ENCODE measurements at places on chromosomes 1 and 21.

DNA sequence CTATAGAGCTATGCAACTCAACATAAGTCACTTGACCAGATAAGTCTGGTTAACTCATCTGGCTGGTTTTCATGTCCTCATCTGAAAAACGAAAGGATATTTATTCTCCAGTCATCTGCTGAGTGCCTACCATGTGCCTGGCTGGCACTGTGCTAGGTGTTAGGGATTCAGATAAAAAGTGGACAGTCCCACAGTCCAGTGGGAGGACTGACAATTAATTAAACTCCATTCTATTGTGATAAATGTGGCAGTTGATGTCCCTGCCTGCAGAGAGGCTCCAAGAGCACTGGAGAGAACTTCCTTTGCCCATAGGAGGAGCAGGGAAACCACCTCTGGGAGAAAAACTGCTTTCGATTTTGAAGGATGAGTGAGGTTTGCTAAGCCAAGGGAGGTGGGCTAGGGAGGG lies 5.4 kb downstream of the NUAK2 start:
- DNase-seq, result no peak

DNA sequence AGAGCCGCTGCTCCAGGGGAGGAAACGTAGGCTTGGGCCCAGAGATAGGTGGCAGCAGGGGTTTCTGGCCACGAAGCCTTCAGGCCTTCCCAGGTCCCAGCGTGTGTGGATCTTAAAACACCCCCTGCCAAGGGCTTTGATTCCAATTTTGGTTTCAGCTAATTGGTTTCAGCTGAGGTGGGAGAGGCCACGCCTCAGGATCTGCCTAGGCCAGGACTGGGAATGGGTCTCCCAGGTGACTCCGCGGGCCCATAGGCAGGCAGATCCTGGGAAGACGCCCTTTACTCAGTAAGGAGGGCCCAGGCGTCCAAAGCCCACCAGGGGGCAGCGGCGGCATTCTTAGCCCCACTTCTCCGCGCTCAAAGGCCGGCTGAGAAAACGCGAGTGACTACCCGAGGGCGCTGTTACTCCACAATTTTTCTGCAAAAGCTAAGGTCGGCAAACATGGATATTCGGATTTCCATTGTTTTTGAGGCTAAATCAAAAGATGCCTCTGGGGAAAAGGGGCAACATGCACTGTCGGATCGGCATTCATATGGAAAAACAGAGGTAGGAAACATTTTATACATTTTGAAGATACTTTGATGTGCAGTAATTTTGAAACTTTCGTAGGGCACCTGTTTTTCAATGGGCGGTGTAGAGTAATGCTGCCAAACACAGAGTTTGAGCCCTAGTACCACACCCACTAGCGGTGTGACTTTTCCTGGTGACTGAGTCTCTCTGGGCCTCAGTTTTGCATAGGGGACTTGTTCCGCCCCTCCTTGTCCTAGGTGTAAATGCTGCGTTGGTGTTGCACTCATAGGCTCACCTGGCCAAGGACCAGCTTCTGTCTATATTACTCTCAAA lies 31.8 kb upstream of the BCL10 start:
- peak; percentile 52 for DNase-seq

DNA sequence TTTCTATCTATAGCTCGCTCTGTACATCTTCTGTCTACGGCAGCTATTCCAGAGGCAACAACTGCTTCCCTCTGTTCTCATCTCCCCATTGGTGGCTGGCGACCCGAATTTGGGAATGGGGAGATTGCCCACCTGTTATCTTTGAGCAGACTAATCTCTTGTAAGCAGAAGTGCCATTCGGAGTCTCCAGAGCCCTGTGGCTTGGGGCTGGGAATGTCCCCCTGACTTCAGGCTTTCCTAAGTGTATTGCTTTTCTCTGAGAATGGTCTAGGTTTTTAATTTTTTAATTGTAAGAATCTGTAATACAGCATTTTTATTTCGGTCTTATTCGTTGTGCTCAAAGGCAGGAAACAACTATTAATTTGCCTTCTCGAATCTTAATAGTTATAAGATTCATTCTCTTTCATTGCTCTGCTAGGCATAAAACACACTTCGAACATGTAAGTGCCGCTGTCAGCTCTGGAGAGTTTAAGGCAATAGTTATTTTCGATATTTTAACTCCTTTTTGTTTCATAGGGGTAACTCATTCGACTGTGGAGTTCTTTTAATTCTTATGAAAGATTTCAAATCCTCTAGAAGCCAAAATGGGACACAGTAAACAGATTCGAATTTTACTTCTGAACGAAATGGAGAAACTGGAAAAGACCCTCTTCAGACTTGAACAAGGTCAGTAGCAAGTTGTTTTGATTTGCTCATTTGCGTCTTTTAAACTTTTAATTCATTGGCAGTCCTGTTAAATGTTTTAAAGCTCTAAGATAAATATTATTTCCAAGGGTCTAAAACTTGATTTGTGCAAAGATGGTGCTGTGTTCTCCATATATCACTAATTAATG lies 514 bp downstream of the AGL start:
- DNase-seq, result no peak

- DNase-seq, result no peak
These were observed 404 bp downstream of the NR0B2 start for GRCh38 chr1:26913389-26913753.

- DNase-seq, result no peak
These were observed 157.3 kb downstream of the PEX14 start for GRCh38 chr1:10631811-10632593.

DNA sequence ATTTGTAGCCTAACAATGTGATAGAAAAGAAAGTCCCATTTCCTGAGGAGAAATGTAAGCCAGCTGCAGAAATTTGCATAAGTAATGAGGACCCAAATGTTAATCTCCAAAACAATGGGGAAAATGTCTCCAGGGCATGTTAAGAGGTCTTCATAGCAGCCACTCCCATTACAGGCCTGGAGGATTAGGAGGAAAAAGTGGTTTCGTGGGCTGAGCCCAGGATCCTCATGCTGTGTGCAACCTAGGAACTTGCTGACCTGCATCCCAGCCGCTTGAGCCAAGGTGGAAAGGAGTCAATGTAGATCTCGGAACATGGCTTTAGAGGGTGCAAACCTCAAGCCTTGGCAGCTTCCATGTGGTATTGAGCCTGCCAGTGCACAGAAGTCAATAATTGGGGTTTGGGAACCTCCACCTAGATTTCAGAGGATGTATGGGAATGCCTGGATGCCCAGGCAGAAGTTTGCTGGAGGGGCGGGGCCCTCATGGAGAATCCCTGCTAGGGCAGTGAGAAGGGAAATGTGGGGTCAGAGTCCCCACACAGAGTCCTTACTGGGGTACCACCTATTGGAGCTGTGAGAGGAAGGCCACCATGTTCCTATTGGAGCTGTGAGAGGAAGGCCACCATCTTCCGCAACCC lies 14.2 kb upstream of the F13B start:
- no peak for DNase-seq

DNA sequence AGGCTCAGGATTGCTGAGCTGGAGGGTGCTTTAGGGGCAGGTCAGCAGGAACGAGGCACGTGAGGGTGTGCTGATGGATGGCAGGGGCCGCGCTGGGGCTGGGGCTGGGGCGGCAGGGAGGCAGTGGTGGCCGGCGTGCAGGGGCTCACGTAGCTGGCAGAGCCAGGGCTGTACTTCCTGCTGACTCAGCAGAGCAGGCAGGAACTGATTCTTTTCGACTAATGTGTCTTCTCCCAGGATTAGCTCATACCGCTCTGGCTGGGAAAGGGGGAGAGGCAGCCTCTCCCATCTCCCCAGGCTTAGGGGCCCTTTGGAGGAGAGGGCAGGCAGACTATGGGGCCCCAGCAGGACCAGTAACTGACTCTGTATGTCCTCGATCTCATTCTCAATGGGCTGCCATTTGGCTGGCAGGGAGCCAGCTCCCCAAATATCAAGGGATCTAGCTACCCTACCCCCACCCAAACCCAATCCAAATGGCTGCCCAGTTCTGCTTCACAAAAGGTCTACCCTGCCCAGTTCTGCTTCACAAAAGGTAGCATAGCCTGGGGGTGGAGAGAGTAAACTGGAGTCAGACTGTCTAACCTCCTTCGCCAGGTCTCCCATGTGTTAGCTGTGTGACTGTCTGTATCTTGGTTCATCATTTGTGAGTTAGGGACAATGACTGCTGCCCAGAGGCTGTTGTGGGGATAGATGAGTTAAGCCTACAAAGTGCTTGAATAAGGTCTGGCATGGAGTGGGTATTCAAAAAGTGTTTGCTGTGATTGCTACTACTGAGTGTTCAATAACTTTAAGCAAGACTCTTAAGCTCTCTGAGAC lies 100.1 kb upstream of the SLC2A1 start:
- no peak for DNase-seq

DNA sequence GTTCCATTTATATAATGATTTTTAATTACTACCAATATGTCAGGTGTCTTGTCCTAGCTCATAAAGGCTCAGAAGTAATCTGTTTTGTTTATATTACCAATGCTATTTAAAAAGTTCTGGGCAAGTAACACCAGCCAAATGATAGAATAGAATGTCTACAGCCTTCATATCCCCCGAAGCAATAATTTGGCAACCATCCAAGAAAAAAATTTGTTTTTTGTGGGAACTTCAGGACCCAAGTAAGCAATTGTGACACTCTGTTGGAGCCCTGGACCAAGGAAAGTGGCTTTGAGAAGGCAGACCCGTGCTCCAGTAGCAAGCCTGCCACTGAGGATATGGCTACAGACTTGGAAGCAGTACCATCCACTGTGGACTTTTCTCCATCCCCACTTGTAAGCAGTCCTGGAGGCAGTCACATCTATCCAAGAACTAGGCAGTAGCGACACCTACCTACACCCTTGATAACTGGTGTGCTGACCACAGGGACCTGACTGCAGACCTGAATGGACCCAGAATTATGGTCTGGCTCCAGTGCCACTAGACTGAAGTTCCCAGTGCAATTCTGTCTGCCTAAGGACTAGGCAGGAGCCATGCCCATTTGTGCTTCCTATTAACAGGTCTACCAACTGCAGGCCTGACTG lies 870.7 kb upstream of the ADGRL2 start:
- no peak for DNase-seq

DNA sequence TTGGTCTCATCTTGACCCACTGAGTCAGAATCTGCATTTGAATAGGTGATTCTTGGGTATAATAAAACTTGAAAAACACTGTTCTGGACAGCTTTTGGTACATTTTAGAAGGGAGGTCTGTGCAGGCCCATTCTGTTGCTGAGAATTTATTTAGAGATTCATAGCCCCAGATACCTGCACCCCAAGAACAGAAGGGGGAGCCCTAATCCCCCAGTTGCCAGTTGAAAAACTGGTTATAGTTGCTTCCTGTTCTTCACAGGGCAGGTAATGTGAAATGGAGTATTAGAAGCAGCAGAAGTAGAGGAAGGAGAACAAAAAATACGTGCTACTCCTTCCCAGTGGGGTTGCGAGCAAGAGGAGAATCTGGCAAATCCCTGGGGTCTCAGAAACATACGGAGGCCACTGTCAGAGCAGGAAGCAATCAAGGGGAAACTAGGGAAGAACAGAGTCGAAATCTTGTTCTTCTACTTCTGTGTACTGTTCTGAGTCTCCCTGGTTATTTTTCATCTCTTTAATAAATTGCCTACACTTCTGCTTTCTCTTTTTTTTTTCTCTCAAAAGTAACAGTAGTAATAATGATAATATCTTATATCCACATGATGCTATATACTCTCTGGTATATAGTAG lies 4.6 kb upstream of the CLCA2 start:
- no peak for DNase-seq

GRCh38 chr1:37038227-37039093 lies 4.1 kb upstream of the GRIK3 start:
- no peak for DNase-seq

DNA sequence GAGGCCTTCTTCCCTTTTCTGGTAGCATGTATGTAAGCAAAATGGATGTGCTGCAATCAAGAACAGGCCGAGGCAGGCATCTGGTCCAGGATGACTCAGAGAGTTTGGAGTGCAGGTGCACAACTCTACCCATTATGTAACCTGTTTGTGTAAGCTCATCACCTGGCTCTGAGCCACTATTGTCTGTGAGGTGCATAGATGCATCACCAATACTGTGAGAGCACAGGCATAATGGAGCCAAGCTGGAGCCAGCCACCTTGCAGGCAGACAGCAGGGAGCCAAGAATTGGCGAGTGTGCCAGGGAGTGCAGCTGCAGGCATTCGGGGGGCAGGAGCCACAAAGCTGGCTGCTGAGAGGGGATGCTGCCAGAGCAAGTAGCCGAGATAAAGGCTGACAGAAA lies 549.9 kb upstream of the RGS18 start:
- no peak for DNase-seq

DNA sequence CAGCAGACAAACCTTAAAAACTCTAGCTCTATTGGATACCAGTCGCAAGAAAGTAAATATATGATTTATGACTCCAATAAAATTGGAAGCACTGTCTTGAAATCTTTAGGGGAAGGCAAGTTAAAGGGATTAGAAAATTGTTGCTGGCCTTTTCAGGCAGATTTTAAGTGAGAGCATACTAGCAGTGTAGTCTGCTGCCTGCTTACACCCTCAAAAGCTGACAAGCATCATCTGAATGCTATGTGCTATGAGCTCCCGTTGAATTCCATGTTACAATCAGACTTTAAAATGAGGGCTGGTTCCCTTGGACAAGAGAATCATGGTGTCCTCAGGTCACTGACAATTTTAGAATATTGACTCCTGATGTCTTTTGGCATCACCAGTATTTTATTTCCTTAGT lies 271.1 kb upstream of the C1orf105 start:
- DNase-seq, result no peak

GRCh38 chr21:33123374-33124123 lies 53.6 kb downstream of the OLIG1 start:
- no peak for DNase-seq

- no peak for DNase-seq
These were observed 23.6 kb downstream of the ACTA1 start for GRCh38 chr1:229410370-229410691.

DNA sequence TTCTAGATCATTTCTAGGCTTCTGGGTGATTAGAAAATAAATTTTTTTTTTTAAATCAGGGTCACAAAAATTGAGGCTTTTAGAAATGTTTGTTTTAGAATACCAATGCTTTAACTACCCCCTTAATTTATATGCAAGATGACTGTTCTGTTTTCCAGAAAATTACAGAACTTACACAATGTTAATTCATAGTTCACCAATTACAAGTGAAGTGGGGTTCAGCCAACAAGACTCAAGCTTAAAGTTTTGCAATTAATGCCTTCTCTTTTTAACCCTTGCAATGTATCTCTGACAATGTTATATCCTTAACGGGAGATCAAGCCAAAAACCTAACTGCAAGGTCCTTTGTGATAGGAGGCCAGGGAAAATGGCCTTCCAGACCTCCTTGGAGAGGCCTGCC lies 5.6 kb downstream of the PRELP start:
- no peak for DNase-seq

DNA sequence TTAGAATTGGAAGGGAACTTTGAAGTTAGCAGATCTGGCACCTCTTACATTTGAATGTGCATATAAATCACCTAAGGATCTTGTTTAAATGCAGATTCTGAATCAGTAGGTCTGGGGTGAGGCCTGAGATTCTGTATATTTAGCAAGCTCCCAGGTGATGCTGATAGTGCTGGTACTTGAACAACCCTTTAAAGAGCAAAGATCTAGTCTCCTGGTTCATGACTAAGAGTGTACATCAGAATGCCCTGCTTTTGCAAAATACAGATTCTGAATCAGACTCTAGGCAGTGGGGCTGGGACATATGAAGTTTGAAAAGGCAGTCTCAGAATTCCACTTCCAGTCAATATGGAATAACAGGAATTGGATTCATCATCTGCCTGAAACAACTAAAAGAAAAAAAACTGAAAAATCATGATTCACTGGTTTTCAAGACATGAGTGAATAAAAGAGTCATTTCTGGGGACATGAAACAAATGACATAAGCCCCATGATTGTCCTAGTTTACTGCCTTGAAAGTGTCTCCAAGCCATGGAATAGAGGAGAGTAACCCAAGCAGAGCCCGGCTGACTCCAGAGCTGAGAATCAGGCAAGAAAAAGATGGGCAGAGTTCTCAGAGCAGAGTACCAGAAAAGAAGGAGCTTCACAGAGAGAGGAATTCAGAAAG lies 149.6 kb upstream of the SGIP1 start:
- DNase-seq, result no peak

All from stimulated activated CD8-positive, alpha-beta memory T cell treated with anti-CD3 and anti-CD28 coated beads, Interleukin-7, amount 100 ng/mL, for 24 hours (primary cell).